ENCODE measurements at places on chromosomes 11 and 22.

- no peak for DNase-seq
Observed at GRCh38 chr11:73308961-73309919, 1.2 kb downstream of the ARHGEF17 start.

- DNase-seq = no peak
Observed at GRCh38 chr11:76397383-76397782, 16.3 kb downstream of the GVQW3 start.

GRCh38 chr11:62508336-62509058, 38.1 kb downstream of the AHNAK start:
- DNase-seq = no peak

DNA sequence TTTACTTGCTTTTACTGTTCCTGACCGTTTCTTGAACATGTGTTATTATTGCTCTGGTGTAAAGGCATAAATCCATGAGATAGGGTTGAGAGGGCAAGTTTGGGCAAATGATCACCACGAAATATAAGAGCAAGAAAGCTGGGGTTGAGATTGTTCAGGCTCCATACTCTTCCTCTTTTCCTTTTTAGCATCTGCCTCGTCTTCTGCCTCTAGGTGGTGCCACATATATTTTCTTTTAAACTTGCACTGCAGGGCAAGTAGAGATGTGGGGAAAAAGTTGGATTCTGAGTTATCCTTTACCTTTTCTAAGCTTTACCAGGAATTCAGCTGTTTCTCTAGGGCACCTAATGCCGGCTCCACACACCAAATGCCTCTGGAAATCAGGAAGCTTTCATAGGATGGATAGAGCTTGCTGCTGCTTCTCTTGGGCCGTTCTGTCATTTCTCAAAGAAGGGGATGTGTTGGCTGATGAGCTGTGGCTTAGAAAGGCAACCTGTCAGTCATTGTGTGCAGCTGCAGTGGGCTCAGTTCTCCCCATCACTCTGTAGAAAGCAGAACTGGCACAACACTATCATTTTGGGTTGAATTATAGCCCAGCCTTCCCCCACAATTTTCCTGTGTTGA, 98.2 kb downstream of the LDLRAD3 start:
- no peak for DNase-seq

DNA sequence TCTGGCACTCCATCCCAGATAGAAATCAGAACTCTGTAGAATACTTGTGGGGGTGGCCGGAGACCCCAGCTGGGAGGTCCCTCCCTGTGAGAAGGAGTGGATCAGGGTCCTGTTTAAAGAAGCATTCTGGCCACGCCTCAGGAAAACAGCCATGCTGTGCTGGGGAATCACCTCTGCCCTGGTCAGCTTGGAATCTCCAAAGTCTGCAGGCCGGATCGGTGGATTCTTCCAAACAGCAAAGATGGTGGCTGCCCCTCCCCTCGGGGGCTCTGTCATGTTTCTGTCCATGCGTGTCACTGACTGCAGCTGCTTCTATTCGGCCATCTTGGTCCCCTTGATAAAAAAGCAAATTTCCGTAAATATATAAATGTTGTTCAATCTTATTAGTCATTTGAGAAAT, 365.9 kb downstream of the JRKL start:
- DNase-seq = no peak

GRCh38 chr22:32752816-32753520, 48.5 kb upstream of the TIMP3 start:
- no peak for DNase-seq

DNA sequence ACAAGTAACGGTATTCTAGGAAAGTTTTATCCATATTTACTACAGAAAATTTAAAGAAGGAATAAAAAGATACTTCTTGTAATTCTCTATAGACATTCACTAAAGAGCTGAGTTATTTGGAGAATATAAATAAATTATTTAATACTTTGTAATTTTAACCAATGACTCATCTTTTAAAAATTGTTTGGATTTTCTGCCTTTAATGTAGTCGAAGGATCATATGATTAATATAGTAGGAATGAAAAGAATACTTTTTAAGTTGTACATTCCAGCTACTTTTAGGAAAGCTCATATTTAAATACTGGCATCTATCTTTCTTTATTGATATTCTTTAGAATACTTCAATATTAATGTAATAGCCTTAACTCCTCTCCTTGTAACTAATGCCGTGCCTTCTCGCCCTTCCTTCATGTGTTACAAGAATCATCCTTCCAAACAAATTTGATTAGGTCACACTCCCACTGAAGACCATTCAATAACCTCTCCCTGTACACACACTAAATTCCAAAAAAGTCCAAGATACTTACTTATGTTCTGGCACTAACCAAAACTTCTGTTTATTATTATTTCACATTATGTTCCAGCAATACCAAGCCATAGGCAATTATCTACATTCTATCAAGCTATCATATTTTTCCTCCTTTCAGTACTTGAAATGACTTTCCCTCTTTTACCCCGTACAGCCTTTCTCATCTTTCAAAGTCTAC, 501.9 kb downstream of the CNTN5 start:
- no peak for DNase-seq

DNA sequence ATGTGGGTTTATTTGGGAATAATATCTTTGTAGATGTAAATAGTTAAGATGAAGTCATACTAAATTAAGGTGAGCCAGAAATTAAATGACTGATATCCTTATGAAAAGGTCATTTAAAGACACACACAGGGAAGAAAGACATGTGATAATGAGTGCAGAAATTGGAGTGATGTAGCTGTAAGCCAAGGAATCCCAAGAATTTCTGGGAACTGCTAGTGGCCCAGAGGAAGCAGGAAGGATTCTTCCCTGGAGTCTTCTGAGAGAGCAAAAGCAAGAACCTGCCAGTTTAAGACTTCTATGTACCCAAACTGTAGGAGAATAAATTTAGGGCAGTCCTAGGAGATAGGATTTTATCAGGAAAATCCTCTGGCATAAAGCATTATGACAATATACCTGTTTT, 66.9 kb downstream of the LRRC4C start:
- DNase-seq = no peak

- DNase-seq = no peak
Observed at GRCh38 chr11:61334434-61335354, 1.7 kb downstream of the TKFC start.

DNA sequence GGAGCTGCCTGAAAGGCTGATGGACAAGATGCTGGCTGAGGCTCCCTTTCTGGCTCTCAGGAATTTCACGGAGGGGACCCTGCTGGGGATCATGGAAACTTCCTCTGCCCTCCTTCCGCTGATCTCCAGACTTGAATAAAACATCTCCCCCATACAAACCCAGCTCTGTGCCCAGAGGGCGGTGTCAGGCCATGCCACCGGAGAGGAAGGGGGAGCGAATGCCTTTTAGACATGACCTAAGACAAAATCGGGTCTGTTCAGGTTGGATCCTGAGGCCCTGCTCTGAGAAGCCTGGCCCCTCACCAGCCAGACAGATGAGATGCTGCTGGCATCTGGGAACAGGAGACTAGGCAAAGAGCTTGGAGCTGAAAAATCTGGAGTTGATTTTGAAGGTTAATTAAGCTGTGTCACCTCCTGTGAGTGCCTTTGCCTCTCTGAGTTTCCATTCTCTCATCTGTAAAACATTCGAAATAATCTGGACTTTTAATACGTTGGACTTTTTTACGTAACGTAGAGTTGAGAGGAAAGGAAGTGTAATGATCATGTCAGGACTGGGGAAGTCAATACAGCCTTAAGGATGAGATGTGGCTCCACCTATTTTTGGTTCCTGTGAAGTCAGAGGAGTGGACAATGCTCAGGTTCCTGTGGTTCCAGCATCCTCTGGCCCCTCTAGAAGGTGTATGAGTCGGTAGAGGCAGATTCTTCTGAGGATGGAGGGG, 163.6 kb downstream of the ST3GAL4 start:
- DNase-seq = no peak

DNA sequence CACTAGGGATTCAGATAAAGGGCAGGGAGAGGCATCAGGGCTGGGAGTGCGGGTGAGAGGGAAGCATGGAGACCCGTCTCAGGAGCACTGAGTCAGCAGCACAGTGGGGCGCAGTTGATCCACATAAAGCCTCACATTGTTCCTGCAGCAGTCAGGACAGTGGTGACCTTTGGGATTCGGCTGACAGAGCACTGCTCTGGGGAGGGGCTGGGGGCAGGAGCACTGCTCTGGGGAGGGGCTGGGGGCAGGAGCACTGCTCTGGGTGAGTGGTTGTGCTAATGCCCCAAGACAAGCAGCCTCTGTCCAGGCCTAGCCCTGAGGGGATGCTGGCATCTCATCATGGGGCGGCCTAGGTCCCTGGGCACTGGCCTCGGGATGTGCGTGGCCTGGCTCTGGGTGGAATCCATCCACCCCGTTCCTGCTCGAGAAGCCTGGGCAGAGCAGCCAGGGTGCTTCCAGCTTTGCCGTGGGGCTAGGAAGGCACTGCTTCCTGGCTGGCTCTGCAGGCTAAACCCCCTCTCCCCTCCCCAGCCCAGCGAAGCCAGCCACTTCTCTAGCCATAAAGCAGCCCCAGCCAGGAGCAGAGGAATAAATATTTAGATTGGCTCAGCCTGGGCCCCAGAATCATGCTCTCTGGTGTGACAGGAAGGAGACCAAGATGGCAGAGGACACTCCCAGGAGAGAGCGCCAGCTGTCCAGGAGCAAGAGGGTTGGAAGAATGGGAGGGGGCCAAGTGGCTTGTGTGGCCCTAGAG, 7.3 kb downstream of the OAF start:
- DNase-seq = no peak

GRCh38 chr22:19900707-19901436, 40.7 kb upstream of the COMT start:
- no peak for DNase-seq

- no peak for DNase-seq
Observed at GRCh38 chr22:29814003-29814402, 24.1 kb downstream of the ASCC2 start.

DNA sequence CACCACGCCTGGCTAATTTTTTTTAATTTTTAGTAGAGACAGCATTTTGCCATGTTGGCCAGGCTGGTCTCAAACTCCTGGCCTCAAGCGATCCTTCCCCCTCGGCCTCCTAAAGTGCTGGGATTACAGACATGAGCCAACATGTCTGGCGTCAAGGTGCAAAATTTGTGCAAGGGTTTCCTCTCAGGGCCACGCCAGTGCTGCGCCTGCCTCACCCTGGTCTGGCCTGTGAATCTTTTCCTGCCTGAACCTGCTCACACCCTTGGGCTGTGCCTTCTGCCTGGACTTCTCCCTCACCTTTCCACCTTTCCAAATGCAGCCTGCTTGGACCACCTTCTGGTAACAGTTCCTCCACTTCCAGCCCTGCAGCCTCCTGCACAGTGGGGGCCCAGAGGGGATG, 43.4 kb downstream of the MCM5 start:
- no peak for DNase-seq

- no peak for DNase-seq
Observed at GRCh38 chr11:48087974-48088681, 107.8 kb downstream of the PTPRJ start.

DNA sequence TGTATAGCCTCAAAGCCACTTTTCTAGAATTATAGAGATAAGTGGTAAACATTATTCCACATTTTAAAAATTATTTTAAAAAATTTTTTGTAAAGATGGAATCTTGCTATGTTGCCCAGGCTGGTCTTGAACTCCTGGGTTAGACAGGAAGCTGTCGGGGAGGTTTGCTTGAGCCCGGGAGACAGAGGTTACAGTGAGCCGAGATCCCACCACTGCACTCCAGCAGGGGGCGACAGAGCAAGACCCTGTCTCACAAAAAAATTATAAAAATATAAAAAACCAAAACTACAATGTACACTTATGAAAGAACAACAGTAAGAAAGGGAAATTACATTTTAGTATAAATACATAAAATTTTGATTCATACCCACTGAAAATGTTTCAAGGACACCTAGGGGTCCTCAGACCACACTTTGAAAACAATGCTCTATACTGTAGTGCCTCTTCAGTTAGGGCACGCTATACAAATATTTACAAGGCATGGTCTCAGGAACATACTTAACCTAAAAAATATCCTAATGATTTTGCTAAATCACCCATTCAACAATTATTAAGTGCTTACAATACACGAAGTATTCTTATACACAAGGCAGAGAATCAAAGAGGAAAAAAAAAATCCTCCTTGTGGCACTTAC, 111.2 kb downstream of the MRTFA start:
- DNase-seq = peak; percentile 78

GRCh38 chr22:42688241-42689211, 32.1 kb downstream of the A4GALT start:
- DNase-seq = no peak

- no peak for DNase-seq
Observed at GRCh38 chr11:95074792-95075563, 8.3 kb downstream of the SRSF8 start.

DNA sequence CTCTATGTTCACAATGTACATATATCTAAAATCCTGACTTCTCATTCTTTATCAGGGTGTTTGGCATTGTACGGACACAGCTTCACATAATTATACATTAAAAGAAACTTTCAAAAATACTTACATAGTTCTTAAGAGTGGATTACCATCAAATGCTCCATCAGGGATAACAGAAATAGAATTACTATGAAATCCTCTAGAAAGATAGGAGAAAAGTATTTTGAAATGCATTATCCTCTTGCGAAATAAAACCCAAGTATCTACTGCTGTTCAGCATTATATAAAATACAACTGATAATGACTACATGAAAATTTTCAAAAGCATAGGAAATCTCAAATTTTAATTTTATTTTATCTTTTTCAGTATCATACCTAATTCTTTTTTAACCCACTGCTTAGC, 17.8 kb upstream of the CCDC34 start:
- DNase-seq = no peak

- no peak for DNase-seq
Observed at GRCh38 chr11:36266767-36267166, 22.5 kb downstream of the COMMD9 start.

GRCh38 chr11:15119826-15120225, 5.1 kb downstream of the INSC start:
- no peak for DNase-seq

DNA sequence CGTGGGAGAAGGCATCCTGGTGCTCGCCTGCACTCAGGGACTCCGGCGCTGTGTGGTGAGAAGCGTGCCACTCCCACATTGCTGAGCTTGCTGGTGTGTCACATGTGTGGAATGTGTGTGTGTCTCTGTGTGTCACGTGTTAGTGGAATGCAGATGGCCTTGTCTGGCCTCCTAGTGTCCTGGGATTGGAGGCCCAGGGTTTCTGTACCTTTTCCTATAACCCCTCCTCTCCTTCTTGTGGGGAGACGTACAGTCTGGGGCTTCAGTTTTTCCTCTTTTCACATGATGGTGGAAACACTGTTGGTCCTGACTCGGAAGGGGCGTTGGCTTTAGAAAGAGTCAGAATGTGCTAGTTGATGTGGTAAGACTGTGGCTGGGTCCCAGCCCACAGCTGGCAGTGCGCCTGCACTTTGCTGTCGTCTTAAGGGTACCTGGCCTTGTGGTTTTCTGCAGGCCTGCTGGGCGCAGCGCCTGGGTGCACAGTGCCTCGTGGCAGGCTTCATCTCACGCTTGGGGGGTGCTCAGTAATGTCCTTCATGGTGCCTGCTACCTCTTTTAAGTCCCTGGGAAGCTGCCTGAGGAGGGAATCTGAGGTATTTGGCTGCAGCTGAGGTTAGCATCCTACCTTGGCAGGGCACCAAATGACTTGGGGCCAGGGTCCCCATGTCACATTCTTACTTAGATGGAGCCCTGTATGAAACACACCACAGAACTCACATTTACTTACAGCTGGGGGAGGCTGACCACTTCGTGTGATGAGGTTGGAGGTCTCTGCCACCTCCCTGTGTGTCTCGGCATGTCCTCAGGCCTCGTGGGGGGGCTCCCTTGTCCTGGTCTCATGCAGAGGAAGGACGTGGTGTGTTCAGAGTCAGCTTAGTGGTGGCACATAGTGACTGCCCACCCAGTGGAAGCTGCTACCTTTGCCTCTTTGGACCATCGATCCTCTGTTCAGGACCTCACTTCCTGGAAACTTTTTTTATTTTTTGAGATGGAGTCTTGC, 61.9 kb downstream of the MED15 start:
- DNase-seq = peak; percentile 97
